ENCODE measurements at places on chromosomes 5 and 9.

- ATAC-seq: no peak
Observed at GRCh38 chr9:128825923-128826700, 3.5 kb downstream of the SPOUT1 start.

- no peak for ATAC-seq
Observed at GRCh38 chr5:6461793-6462650, 13.4 kb downstream of the UBE2QL1 start.

DNA sequence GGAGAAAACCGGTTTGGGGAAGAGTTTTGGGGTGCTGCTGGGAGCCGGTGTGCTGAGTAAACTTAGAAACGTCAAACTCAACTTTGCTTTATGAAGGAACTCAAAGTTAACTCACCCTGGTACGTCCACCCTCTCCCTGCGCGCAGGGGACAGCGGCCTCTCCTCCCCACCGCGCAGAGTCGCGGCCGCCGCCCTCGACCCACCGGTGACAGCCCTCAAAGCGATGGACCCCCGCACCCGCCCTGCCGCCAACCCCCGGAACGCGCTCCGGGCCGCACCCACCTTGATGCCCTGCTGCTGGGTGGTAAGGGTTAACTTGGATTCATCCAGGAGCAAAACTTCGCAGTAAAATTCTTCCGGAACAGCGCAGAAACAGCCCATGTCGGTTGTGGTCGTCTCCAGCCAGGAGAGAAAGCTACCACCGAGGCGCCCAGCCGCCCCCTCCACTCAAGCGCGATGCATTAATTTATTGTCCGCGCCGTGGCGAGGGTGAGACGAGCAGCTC lies 366 bp downstream of the EPB41L4A start:
- peak; percentile 6 for ATAC-seq

DNA sequence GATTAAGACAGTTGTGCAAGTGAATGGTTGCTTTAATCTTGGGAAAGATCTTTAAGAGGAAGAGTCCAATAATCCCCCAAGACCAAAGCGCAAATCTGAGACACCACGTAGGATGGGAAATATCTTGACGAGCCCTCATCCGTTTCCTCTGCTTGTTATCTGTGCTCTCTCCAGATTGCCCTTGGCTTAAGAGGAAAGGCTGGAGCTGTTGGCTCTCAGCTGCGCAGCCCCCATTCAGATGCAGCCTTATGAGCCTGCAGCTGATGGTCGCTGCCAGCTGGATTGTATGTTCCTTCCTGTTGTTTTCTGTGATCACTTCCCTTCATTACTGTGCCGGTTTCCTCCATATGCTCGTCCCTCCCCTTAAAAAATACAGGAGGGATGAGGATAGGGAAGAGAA lies 47.7 kb downstream of the PWWP2A start:
- no peak for ATAC-seq

DNA sequence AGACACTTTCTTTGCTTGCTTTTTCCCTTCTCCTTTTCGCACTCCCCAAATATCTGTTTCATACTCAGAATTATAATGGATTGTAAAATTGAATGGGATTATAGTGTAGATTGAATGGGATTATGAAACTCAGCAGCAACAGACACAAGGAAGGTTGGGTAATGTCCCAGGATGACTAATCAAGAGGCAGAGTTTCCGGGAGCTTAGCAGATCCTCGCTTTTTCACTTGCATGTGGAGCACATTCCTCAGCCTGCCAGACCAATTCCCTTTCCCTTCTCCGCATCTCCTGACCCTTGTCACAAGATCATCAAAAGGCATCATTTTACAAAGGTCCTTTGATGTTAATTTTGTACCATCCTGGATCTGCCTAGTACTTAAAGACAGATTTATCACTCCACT lies 55.1 kb upstream of the SLC1A1 start:
- ATAC-seq: no peak

DNA sequence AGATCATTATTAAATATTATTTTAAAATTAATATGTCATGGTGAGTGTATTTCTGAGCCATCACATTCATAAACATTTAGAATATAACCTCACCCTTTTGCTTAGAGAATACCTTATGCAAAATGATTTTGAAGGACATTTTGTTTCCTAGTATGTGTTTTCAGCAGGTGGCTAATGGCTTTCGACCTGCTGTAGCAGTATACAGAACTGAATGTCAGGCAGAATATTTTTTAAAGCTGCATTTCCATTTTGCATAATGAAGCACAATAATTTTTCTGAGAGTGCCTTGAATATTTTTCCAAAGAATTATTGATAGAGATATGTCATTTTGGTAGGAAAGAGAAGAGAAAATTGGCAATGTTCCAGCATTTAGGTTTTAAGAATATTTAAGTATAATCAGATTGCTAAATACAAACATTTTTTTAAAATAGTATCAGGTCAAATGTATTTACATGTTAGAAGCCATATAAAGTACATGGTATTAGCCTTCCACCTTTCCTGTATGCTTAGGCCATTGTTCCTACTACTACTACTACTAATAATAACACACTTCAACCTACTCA lies 42.3 kb downstream of the PAM start:
- no peak for ATAC-seq

DNA sequence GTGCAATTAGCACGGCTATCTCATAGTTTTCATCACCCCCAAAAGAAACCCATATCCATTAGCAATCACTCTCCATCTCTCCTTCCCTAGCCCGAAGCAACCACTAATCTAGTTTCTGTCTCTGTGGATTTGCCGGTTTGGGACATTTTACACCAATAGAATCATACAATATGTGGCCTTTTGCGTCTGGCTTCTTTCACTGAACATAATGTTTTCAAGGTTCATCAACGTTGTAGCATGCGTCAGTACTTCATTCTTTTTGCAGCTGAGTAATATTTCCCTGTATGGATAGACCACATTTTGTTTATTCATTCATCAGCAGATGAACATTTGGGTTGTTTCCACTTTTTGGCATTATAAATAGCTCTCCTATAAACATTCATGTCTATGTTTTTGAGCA lies 75.4 kb upstream of the TBC1D2 start:
- no peak for ATAC-seq

DNA sequence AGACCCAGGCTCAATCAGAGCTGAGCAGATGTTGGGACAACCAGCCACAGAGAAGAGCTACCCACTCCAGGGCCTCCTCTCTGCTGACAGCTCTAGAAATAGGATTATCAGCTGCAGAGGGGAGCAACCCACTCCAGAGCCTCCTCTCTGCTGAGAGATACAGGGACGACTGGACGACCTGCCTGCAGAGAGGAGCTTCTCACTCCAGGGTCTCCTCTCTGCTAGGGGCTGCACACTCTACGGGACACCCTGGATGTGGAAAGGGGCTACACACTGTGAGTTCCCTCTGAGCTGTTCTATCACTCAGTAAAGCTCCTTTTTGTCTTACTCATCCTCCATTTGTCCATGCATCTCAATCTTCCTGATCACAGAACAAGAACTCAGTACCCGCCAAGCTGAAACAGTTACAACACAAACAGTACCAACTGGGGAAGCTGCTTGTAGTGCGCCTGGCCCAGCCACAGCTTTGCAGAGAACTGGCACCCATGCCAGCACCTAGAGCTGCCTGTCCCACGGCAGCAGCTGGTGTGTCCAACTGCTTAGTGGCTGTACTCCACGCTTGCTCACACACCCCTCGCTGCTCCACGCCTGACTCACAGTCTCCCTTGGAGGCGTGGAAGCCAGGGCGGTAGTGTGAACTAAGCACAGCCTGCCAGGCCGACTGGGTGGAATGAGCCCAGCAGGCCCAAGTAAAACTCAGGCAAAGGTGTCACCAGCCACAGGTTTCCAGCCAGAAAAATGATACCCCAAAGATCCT lies 56.8 kb downstream of the PRELID2 start:
- ATAC-seq: no peak

DNA sequence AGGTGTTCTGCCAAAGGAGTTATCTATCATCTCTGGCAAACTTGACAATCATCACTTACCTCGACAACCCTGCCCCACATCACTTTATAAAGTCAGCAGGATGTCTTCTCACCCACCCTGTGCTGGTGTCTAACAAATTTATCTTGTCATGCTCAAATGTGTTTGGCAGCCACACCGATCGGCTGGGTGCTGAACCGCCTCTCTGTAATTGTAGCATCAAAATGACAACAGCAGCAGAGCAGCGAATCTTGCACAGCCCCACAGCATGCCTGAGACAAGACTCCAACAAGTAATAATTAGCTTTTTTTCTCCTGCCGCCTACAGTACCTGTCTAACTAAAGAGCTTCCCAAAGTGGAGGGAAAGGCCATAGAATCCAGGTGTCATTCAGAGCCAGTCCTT lies 176.2 kb downstream of the NR3C1 start:
- no peak for ATAC-seq

DNA sequence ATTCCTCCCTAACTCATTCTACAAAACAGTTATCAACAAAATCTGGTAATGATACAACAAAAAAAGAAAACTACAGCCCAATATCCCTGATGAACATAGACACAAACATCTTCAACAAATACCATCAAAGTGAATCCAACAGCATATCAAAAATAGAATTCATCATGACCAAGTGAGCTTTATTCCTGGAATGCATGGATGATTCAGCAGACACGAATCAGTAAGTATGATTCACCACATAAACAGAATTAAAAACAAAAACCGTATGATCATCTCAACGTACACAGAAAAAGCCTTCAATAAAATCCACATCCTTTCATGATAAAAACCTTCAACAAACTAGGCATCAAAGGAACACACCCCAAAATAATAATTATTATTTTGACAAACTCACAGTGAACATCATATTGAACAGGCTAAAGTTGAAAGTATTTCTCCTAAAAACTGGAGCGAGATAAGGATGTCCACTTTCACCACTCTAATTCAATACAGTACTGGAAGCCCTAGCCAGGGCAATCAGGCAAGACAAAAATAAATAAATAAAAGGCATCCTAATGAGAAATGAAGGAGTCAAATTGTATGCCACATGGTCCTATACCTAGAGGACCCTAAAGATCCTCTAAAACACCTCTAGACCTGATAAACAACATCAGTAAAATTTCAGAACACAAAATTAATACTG lies 305.1 kb upstream of the RGMB start:
- ATAC-seq: no peak

- no peak for ATAC-seq
Observed at GRCh38 chr5:169581580-169582227, 1.9 kb upstream of the SPDL1 start.

GRCh38 chr5:132243366-132243977 lies 14.0 kb upstream of the PDLIM4 start:
- no peak for ATAC-seq

- no peak for ATAC-seq
Observed at GRCh38 chr5:137192293-137192743, 306.8 kb downstream of the SPOCK1 start.

- ATAC-seq: peak; percentile 31
Observed at GRCh38 chr9:86072394-86072877, 26.9 kb downstream of the GOLM1 start.
